Activated CD4-positive, alpha-beta T cell treated with anti-CD3 and anti-CD28 coated beads, Interleukin-2, amount 10 ng/mL, durations not matched to agents 24 days and 14 days (primary cell): ENCODE measurements at places on chromosomes 16 and 17. TPM values are rescaled to one million over a fixed set of nuclear protein-coding genes. Genes with fewer than 3 reads are reported as not detected.

GRCh38 chr17:63414222-63414621, 31.9 kb downstream of the CYB561 start:
- DNase-seq, result no peak

DNA sequence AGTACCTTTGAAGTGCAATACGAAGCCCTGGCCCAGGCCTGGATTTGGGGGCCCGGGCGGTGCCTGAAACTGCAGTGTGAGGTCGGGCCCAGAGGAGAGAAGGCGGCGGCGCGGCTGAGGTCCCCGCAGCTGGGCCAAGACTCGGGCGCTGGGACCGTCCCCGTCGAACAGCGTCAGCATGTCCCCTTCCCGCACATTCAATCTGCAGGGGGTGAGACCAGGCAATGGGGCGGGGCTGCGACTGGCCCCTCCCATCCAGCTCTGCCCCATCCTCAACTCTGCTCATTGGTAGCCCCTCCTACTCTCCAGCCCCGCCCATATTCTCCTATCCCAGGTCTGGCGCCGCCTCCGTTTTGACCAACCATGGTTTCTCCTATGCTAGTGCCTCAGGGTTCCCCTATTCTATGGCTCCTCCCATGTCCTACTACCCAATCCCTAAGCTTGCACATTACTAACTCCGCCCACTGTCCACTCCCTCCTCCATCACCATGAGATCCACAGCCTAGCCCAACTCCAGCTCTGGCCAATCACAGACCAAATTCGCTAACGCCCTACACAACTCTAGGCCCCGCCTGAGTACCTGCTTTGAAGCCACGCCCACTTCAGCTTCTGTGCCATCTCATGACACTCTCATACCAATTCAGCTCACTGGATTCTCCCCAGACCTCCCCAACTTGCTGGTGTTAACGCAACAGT, 14.4 kb upstream of the CDIPT start:
- DNase-seq, result peak; percentile 86

DNA sequence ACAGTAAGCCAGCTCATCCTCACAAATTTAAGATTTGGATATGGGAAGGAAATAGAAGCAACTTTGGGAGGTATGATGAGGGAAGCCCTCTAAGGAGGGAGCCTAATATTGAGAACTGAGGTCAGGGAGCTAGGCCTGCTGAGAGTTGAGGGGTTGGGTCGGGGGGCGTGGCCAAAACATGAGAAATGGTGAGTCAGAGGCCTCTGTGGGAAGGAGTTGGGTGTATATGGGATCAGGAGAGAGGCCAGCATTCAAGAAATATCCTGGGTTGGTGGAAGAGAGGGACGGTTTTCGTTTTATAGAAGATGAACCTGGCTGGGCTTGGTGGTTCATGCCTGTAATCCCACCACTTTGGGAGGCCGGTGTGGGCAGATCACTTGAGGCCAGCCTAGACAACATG, 48.4 kb downstream of the CLEC16A start:
- DNase-seq, result no peak

GRCh38 chr17:8818047-8818446, 18.9 kb upstream of the MFSD6L start:
- no peak for DNase-seq

INCA1 gene
- total RNA-seq, result 0.56 and 0.69 TPM in 2 replicates

INPP5K gene
- total RNA-seq, result 19.1 and 21.0 TPM in 2 replicates

GRCh38 chr17:73304438-73304837, 7.4 kb downstream of the CDC42EP4 start:
- DNase-seq, result no peak

GRCh38 chr16:66401610-66402009, 25.5 kb upstream of the BEAN1 start:
- no peak for DNase-seq
